ENCODE measurements at places on chromosomes 11 and 22.

DNA sequence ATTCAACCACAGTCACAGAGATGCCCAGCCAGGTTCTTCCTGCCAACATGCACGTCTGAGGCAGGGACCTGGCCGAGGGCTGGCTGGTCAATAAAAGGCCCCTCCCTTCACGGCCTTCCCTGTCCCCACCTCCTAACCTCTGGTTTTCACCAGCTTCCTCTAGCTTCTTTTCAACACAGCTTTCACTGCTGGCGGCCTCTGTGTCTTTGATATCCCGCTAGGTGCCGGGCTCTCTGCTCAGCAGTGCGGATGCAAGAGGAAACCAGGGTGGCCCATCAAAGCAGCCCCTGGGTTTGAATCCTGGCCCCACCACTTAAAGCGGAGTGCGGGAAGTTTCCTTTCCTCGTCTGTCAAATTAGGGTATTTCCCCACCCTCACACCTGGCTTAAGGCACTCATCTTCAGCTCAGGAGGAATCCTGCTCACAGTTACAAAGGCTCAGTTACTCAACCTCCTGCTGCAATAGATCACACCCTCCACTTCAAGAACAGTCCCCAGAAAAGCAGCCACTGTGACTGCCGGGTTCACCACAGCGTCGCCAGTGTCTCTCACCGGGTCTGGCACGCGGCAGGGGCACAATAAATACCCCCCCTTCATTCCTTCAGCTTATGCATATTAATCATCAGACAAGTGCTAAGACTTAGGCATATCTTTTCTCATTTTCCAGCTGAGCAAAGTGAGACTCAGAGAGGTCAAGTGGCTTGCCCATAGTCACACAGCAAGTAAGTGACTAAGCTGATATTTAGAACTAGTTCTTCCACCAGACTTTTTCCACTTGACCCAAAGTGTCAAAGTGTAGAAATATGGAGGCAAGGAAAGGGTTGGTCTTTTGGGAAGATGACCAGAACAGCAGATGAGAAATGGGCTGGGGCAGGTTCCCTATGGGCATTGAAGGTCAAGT is 45.7 kb downstream of the TXN2 start:
- no peak for DNase-seq

DNA sequence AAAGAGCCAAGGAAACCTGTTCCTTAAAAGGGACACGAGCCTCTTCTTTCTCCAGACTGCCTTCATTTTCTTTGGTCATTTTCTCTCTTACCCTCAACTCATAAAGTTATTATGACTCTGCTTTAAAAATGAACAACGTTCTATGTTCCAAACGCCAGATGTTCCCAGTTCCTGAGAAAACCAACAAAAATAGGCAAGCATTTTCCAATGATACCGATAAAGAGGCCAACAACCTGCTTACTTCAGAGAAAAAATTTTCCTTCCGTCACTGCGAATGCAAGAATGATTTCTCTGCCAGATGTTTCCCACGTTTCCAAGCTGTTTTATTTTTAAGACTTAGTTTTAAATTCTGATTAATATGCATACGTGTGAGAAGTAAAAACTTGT is 315 bp upstream of the TRPC6 start:
- no peak for DNase-seq

GRCh38 chr22:44098966-44099530 is 74.9 kb downstream of the PARVB start:
- DNase-seq, result no peak

DNA sequence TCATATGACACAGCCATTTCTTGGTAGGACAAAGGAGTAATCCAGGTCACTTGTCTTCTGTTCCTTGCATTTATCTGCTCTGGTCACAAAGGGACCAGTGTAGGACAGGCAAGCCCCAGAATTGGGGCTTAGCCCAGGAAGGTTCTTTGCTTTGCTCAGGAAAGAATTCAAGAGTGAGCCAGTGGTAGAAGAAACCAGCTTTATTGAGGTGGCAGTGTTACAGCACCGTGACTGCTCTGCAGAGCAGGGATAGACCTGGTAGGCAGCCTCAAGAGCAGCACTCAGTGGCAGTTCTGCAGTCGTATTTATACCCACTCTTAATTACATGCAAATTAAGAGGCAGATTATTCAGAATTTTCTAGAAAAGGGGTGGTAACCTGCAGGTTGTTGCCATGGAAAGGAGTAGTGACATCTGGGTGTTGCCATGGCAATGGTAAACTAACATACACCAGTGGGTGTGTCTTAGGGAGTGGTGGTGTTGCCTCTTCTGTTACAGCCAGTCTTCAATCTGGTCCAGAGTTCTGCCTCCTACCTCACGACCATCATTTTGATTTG is 84.9 kb upstream of the RAB1B start:
- no peak for DNase-seq

GRCh38 chr11:118398791-118399559 is 2.4 kb upstream of the ATP5MG start:
- no peak for DNase-seq

GRCh38 chr22:27919942-27920755 is 1.1 kb upstream of the PITPNB start:
- DNase-seq, result no peak

- no peak for DNase-seq
These were observed 10.9 kb upstream of the FCHSD2 start for GRCh38 chr11:73152861-73153483.

Data from glutamatergic neuron (in vitro differentiated cells).